Fibroblast of skin of right quadriceps (primary cell): ENCODE measurements at places on chromosomes 12 and 14.
A peak's percentile ranks its signal among the peaks of the same experiment; 100 is the strongest.

GRCh38 chr14:71554323-71554722 lies 377.9 kb upstream of the RGS6 start:
- DNase-seq, result no peak

DNA sequence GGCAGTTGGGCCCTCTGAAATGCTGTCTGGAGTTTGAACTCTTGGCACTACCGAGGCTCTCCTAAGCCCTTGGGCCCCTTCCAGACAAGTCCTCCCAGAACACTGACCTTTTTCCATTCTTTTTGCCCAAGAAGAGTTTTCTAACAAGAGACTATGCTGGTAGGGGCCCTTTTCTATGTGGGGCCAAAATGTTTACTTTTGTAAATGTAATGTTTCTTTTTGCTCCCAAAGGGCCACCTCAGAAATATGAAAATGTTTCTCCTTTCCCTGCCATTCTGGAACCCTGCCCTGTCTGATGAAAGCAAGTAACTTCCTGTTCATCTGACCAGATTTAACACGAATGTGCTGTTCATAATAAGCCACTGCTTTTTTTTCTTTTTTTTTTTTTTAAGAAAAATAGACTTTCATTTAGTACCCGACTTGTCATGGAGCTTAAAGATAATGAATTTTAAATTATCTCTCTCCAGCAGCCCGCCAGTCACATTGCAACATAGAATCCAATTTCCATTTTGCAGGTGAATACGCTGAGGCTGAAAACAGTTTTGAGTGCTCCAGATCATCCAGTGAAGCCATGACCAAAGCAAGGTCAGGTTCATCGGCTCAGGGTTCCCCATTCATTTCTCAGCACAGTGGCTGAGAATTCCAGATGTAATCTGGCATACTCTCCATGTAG lies 169.9 kb downstream of the DPF3 start:
- DNase-seq, result peak; percentile 47

GRCh38 chr14:65720743-65721142 lies 308.2 kb downstream of the FUT8 start:
- DNase-seq, result no peak

GRCh38 chr12:56338308-56339157 lies at the start of gene IL23A:
TSS of gene IL23A (plus strand) at chr12:56338884. CDS start at chr12:56339045, 161 bp downstream.
- peak; percentile 17 for DNase-seq

- DNase-seq, result peak; percentile 95
These were observed 1.5 kb downstream of the L3HYPDH start for GRCh38 chr14:59482541-59483331.

- DNase-seq, result no peak
These were observed 107.6 kb upstream of the SFSWAP start for GRCh38 chr12:131603106-131603938.

DNA sequence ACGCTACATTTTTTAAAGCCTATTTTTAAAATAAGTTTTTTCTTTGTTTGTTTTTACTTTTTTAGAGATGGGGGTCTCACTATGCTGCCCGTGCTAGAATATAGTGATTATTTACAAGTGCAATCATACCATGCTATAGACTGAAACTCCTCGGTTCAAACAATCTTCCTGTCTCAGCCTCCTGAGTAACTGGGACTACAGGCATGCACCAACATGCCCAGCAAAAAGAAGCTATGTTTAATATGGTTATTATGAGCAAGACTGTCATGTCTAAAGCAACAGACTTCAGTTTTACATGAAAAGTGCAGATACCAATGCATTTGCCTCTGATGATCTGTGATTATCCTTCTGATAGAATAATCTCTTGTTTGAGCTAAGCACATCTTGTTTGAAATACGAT lies 45.6 kb upstream of the SGPP1 start:
- no peak for DNase-seq

- DNase-seq, result no peak
These were observed 15.5 kb downstream of the SLC25A29 start for GRCh38 chr14:100290607-100291304.

DNA sequence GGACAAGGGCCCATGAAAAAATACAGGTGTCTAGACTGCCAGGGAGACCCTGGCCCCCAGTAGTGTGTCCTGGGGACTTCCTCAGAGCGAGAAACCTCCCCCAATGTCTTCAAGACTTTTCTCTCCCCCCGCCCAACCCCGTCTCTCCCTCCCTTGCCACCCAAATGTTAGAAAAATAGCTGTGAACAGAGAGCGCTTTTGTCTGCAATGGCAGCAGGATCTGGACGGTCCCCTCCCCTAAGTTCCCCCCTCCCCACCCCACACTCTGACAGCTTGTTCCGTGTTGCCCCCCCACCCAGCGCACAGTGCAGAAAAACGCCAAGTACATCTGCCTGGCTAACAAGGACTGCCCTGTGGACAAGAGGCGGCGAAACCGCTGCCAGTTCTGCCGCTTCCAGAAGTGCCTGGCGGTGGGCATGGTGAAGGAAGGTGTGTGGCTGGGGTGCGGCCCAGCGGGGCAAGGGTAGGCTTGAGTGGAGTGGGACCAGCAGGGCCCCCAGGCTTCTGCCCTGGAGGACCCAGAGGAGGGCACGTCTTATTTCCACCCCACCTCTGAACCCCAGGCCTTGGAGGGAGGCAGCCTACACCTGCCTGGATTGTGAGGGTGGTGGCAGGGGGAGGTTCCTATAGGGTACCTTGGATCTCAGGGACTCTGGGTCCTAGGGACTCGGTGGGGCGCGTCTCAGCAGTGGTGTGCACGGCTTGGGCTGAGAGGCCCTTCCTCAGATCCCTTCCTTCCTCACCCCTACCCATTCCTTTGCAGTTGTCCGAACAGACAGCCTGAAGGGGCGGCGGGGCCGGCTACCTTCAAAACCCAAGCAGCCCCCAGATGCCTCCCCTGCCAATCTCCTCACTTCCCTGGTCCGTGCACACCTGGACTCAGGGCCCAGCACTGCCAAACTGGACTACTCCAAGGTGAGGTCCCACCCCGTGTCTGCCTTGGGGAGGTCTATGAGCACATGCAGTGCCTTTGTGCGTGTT lies 4.8 kb downstream of the NR4A1 start:
- no peak for DNase-seq

- DNase-seq, result peak; percentile 37
These were observed 785 bp upstream of the ACTN1 start for GRCh38 chr14:68979722-68980451.
